ENCODE measurements at places on chromosomes 7 and 10.

- DNase-seq: no peak
These were observed 8.8 kb downstream of the ITGB1 start for GRCh38 chr10:32949221-32949678.

- no peak for DNase-seq
These were observed 107.0 kb upstream of the AKR1E2 start for GRCh38 chr10:4719036-4719435.

GRCh38 chr7:21579341-21580072, 36.7 kb downstream of the DNAH11 start:
- DNase-seq: no peak

DNA sequence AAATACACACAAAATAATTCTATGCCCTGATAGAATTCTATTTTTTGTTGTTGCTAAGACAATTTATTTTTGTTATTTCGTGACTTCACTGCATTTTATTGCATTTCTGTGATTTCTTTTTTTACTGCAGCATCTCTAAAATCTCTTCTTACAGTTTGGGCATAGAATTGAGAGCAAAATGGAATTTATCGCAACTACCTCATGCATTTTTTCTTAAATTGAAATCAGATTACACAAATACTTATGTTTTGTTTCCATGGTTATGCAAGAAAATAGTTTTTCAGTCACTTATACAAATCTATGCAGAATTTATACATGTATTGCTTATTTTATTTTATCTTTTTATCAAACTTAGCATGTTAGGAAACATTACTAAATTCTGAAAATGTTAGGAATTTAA, 781.8 kb upstream of the LRRTM3 start:
- DNase-seq: no peak

GRCh38 chr10:60732807-60733516, 45.3 kb upstream of the CDK1 start:
- no peak for DNase-seq

DNA sequence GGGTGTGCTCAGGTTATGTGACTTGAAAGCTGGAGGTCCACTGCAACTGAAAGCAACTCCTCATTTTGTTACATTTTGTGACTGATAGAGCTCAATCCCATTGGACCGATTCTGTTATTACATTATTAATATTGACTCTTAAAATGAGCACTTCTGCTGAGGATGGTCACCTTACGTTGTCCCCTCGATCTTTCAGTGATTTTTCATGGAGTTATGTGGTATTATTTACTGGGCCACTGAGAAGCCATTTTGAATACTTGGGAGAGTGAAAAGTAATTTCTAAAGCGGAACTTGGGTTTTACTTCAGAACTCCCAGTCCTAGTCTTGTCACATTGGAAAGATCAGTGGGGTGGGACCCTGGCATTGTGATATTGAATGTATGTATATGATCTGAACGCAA, 96.3 kb upstream of the FAM180A start:
- no peak for DNase-seq

GRCh38 chr7:18583305-18583704, 87.8 kb downstream of the HDAC9 start:
- no peak for DNase-seq

DNA sequence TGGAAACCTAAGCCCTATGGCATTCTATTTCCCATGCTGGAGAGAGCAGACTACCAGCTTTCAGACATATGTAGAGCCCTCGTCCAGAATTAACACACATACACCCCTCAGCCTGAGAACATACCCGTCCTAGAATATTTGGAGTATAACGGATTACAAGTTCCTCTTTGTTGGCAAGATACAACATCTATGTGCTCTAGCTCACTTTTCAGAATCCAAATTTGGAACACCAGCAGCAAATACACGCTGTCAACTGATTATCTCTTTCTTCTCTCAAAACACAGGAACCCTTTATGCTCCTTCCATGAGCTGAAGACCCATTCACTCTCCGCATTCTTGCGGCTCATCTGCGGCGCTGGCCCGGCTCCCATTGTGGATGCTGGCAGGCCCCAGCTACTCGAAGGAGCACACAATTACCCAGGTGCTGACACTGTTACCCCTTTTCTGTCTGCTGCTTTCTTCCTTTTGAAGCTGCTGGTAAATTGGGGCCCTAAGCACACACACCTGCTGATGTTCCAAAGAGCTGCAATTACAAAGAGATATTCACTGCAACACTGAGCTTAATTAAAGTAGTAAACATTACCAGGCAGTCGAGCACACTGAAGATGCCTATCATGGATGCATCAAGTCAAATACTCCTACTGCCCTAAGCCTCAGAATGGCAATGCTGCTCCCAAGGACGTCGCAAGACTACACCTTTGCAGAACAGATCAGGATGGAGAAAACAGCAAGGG, 70.0 kb downstream of the VOPP1 start:
- DNase-seq: no peak

DNA sequence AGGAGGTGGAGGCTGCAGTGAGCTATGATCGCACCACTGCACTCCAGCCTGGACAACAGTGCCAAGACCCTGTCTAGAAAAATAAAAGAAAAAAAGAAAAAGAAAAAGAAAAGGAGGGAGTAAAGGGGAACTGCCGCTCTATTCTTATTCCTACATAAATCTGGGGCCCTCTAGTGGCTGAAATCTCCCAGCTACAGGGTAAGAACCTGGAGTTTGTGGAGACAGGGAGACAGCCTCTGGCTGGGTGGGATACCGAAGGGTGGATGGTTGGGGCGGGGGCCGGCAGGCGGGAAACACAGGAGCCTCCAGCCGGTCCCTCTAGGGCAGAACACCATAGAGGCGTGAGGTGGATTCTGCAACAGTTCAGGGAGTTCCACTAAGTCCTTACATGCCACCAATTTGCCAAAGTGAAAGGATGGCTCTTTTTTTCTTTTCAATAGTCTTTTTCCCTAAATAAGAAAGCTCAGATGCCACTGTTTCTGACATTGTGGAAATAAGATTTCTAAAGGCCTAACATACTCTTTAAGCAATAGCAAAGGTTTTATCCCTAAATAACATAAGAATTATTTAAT, 117.3 kb downstream of the SVIL start:
- no peak for DNase-seq

DNA sequence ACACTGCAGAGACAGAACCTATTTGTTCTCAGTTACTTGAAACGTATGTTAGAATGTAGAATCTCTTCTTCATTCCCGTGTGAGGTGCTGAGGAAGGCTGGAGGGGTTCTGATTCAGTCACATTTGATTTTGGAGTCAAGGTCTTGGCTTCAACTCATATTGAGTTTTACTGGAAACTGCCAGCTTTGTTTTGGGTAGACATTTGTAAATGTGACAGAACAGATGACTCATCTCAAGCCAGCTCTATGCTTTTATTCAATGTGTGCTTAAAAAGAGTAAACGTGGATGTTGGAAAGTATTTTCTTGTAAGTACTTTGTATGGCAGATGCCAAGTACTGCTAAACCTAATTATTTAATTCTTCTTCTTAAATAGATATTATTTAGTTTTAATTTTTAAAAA, 780.8 kb upstream of the C7orf33 start:
- no peak for DNase-seq

- no peak for DNase-seq
These were observed 12.0 kb upstream of the LARP4B start for GRCh38 chr10:943334-944033.

DNA sequence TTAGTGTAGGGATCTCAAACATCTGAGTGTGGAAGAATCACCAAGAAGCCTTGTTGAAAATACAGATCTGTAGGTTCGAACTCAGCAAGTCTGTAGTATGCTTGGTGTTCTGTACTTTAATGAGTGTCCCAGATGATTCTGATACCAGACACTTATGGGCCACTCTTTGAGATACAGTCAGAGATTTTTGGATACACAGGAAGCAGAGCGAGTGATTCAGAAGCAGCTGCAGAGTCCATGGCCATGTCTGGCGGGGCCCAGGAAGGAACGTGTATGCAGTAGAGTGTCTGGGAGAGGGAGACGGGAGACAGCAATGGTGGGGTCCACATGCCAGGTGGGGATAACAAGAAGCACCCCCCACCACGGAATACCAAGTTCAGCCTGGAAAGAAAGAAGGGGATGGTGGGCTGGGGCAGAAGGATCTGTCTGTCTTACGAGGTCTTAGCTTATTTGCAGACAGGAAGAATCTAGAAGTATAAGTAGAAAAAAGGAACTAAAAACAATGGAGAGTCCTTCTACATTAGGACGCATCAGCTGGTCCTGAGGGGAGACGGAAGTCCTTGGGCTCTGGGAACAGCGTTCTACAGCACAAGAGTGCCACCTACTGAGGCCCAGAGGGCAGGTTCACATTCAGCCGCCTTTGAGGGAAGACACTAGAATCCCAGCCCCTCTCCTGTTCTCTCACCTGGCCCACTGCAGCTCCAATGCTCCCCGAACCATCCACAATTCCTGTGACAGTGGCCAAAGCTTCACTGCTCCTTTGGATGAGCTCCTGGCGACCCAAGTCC, 55.4 kb downstream of the SLC37A3 start:
- no peak for DNase-seq

DNA sequence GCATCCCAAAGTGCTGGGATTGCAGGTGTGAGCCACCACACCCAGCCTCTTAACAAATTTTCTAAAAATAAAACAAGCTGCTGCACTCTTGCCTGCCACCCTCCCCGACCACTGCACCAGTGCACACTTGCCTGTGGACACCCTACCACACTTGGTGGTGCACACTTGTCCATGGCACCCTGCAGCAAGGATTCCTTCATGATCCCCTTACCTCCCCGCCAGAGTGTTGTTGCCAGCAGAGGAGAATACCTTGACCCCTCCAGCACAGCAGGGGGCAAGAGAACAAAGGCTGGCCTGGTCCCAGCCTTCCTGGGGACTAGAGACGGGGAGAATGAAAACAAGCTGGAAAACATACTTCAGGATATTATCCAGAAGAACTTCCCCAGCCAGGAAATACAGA, 65.9 kb upstream of the KCND2 start:
- no peak for DNase-seq

DNA sequence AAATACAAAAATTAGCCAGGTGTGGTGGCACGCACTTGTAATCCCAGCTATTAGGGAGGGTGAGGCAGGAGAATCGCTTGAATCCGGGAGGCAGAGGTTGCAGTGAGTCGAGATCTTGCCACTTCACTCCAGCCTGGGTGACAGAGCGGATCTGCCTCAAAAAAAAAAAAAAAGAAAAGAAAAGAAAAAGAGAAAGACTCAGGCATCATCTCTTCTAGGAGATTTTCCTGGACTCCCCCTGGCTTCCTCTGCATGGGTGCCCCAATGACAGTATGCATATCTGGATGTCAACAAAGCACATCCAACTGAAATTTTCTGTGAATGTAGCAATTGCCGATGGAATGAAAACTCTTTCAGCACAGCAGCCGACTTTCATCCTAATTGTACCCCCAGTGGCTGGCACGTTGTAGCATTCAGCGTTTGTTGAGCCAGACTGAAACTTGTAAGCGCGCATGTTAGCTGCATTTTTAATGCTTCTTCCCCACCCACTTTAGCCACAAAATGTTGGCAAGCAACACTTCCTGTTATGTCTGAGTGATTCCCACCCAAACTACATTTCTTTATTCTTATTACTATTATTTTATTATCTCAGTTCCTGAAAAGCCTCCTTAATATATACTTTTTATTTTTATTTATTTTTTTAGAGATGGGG, 70.2 kb downstream of the PRTFDC1 start:
- no peak for DNase-seq

- DNase-seq: no peak
These were observed 15.0 kb upstream of the COMMD3 start for GRCh38 chr10:22301193-22301592.

- DNase-seq: no peak
These were observed 220.8 kb downstream of the POLR1F start for GRCh38 chr7:19488056-19488455.

GRCh38 chr7:79452495-79453265, 787 bp downstream of the MAGI2 start:
- DNase-seq: no peak

DNA sequence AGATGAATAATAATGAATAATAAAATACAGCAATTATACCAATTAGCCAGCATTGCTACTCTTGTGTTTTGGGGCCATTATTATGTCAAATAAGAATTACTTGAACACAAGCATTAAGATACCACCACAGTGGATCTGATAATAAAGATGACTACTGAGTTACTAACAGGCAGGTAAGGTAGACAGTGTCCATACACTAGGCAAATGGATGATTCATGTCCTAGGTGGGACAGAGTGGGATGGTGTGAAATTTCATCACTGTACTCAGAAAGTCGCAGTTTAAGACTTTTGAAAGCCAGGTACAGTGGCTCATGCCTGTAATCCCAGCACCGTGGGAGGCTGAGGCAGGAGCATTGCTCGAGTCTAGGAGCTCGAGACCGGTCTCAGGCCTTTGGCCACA, 8.7 kb upstream of the UNC5B start:
- no peak for DNase-seq

GRCh38 chr10:24541239-24541753, 182.4 kb downstream of the ARHGAP21 start:
- no peak for DNase-seq

GRCh38 chr10:16646181-16647059, 124.7 kb upstream of the C1QL3 start:
- no peak for DNase-seq

DNA sequence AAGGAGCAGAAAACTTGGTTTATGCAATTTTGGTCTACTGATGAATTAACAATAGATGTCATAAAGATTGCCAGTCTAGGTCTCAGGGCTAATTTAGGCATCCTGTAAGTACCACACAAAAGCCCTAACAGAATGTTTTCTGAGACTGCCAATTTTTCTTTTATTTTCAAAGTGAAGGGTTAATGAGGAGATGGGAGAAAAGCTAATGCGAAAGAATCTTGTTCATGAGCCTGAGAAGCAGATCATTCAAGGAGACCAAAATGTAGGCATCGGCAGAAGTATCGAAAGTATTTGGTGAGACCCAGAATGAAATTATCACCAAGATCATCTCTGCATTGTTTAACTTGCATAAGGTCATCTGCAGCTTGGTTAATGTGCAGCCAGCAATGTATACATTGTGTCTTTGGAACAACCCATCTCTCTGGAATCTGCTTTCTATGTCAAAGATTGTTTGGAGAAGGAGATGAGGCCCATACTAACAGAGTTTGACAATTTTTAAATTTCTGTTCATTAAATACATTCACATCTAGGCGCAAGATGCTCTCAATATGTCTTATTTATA, 163.3 kb upstream of the GLI3 start:
- no peak for DNase-seq

DNA sequence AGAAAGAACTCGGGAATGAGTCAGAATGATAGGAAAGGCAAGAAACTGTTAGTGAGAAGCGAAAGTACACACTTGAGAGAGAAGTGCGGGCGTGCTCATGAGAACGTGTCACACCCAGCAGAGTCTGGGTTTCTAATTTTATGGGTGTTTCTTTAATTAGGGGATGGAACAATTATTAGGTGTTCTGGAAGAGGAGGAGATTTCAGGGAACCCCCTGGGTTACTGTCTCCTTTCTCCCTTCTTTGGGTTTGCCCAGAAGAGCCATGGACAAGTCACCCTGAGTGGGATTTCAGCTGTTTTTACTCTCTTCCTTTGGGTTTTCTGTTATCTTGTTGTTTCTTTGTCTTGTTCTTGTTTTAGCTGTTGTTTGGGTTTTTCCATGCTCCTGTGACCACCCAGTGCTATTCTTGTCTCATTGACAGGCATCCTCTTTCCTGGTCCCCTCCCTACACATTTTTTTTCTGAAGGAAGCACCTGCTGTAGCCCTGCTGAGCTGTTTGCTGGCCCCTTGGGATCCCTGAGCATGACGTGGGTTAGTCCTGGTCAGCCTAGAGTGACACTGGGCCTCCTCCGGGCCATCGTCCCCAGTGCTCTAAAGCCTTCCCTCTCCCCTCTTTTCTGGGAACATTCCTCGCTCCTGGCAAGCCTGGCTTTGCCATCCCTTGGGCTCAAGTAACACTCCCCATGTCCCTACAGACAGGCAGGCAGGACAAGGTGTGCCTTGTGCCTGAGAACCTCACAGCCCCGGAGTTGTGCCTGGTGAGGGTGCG, 3.5 kb downstream of the SH2D4B start:
- no peak for DNase-seq
